HT1080 (cell line): ENCODE measurements at places on chromosomes 11 and 22. TPM values are rescaled to one million over a fixed set of nuclear protein-coding genes. Genes with fewer than 3 reads are reported as not detected.

DNA sequence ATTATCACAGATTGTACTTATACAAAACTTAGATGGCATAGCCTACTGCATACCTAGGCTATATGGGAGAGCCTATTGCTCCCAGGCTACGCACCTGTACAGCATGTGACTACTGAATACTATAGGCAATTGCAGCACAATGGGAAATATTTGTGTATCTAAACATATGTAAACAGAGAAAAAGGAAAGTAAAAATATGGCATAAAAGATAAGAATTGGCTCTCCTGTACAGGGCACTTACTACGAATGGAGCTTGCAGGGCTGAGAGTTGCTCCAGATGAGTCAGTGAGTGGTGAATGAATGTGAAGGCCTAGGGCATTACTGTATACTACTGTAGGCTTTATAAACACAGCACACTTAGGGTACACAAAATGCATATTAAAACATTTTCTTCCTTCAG lies 13.2 kb downstream of the APOL6 start:
- no peak for DNase-seq

Gene MYEOV
- total RNA-seq: 0.73 and 1.1 TPM in 2 replicates

DNA sequence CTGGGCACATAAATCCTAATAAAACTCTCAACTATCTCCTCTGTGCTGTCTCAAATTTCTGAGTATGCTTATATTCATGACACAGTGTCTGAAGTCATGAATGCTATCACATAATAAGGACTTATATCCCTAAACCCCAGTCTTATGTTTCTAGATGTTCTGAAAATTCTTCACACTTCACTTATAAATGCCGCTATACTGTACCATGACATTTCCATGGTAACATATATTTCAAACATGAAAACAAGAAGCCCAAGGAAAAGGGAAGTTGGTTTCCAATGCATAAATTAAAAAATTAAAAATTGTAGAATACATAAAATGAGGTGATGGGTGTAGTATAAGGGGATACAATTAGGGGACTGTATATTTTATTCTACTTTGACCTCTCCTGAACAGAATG lies 11.7 kb downstream of the GVQW3 start:
- no peak for DNase-seq

Gene C11orf16
- total RNA-seq: not detected in 2 replicates

- no peak for DNase-seq
These were observed 3.6 kb upstream of the APOBEC3A start for GRCh38 chr22:38953577-38954413.

Gene ANO3
- total RNA-seq: not detected in 2 replicates

Gene TCN1
- total RNA-seq: 0.30 and 4.1 TPM in 2 replicates

- DNase-seq: peak; percentile 59
These were observed 1.5 kb downstream of the OAF start for GRCh38 chr11:120212259-120212878.

GRCh38 chr11:100625041-100625440 lies 62.0 kb upstream of the ARHGAP42 start:
- DNase-seq: peak; percentile 38

DNA sequence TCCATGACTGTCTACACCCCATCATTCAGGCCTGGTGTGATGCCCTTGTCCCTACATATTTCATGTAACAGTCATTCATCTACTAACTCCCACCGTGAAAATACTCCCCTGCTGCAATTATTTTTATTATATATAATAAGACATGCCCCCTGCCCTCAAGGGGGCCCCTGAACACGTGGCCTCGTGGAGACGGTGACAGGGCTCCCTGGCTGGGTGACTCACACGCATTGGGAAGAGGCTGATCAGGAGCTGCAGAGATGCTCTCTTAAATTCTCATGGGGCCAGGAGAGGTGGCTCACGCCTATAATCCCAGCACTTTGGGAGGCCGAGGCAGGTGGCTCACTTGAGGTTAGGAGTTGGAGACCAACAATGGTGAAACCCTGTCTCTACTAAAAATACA lies 88.6 kb downstream of the ST3GAL4 start:
- no peak for DNase-seq

DNA sequence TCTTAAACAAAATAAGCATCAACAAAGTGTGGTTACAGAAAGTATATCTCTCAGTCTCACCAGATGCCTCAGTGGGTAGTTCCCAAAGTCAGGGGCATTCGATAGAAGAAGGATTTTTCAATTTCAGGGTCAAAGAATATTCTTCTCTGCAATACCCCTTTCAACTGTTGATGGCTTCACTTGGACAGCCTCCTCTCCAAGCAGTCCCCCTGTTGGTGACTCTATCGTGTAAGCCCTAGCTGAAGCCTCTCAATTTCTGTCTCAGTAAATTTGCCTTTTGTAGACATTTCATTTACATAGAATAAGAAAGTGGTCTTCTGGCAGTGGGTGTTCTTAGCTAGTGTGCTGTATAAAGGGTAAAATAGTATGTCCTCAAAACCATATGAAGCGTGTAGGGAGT lies 11.3 kb upstream of the CCDC83 start:
- no peak for DNase-seq

Gene EI24
- 177 and 227 TPM in 2 replicates for total RNA-seq

Gene FAM227A
- total RNA-seq: 0.07 TPM in 1 of 2 replicates, not detected in the other

- peak; percentile 63 for DNase-seq
These were observed 1.7 kb downstream of the SMTN start for GRCh38 chr22:31082606-31083376.

Gene OVCH2
- total RNA-seq: not detected in 2 replicates

Gene ASPHD2
- 6.3 and 8.7 TPM in 2 replicates for total RNA-seq

- no peak for DNase-seq
These were observed 11.9 kb downstream of the UFD1 start for GRCh38 chr22:19466848-19467752.

DNA sequence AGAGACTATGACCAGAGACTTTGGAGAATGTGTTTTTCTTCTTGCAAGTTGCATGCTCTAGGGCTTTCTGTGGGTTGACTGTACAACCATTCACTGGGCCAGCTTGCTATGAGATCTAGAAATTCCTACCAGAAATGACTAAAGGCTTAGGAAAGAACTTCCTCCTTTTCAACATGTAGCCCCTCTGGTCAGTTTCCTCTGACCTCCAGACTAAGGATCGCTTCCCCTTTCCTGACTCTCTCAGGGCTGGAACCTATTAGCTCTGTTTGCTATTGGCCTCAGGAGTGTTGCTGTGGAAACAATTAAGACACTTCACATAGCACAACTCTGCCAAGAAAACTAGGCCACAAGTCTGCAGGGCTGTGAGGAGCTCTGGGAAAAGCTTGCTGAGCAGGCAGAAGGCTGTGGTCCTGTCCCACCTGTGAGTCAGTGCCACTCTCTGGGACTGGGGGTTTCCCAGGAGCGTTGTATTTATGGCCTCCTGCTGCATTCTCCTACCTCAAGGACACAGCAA lies 10.7 kb downstream of the CRY2 start:
- DNase-seq: peak; percentile 41

- no peak for DNase-seq
These were observed 78.2 kb downstream of the KCNC1 start for GRCh38 chr11:17812865-17813187.

GRCh38 chr11:41118521-41118920 lies 340.9 kb downstream of the LRRC4C start:
- no peak for DNase-seq

DNA sequence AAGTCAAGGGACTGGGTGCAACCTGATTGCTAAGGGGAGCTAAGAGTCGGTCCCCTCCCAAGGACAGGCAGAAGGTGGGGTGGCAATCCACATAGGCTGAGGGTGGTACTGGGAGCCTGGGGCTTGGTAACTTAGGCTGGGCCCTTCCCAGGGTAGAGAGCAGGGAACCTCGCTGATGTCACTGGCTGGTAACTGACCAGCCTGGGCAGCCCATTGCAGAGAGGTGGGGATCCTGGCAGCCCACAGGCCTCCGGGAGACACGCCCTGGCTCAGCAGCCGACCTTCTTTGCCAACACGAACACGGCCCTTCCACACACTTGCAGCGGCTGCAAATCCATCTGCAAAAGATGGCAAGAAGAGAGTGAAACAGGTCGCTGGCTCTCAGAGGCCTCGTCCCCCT lies 25.4 kb downstream of the A4GALT start:
- no peak for DNase-seq

GRCh38 chr11:134592391-134592990 lies 180.4 kb upstream of the B3GAT1 start:
- peak; percentile 52 for DNase-seq

GRCh38 chr11:44873537-44873936 lies 77.1 kb downstream of the TP53I11 start:
- no peak for DNase-seq

Gene RAB38
- total RNA-seq: not detected in 2 replicates

Gene ARFGAP3
- 20.4 and 22.9 TPM in 2 replicates for total RNA-seq

GRCh38 chr11:84673753-84674152 lies 953.4 kb downstream of the DLG2 start:
- no peak for DNase-seq

DNA sequence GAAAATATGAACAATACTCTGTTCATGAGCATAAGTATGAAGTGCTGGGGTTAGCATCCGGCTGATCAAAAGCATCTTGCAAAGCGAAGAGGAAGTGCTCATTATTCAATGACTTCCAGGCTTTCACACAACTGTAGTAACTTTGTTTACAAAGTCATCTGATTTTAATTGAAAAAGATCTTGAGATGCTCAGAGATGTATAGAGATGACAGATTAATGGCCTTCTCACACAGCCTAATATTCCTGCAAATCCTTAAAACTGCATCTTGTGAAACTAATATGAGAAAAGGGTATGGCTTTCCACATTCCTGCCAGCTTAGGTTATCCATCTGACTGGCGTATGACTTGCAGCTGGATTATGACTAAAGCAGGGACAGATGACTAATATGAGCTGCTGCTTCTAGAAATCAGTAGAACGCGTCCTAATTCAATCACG lies 125.4 kb downstream of the CASP12 start:
- peak; percentile 80 for DNase-seq

DNA sequence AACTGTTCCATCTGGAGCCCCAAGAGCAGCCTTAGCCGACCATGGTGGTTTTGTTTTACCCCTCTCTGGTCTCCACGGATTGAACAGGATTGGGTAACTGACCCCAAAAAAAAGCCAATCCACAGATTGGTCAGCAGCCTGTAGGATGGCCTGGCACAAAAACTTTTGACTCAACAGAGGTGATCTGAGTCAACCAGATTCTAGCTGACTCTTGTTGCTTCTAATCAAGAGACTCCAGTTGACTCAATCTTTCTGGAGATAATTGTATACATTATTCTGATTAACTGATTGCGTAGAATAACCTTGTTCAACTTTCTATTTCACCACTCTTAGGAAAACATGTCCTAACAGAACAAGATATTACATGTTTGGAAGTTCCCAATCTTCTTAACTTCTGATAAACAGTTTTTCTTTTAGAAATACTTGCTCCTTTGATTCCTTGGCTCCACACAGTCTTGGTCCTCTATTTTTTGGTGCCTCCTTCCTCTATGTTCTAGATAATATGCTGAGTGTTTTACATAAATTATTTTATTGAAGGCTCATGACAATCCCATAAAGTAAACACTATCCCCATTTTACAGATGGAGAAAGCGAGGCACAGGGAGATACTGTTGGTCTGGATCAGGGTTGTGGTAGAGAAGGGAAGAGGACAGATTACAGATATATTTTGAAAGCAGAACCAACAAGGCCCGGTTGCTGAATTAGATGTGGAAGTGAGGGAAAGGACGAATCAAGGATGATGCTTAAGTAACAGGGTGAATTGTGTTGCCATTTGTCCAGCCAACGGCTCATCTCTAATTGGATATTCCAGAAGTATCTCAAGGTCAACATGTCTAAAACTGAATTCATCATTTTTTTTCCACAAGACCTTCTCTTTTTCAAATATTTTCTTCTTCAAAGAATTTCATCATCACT lies 11.5 kb upstream of the ZC3H12C start:
- DNase-seq: no peak

DNA sequence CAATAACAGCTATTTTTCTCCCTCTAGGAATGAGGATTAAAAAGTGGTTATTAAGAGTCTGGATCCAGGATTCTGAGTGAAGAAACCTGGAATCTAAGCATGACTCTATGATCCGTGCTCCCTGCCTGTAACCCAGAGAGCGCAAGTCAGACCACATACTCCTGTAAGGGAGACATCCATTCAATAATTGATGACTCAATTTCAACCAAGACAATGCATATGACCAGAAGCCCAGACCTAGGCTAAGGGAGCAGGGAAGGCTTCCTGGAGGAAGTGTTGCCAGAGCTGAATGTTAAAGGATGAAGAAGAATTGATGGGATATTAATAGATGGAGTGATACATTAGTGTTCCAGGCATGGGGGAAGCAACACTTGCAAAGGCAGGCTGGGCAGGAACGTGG lies 13.8 kb upstream of the PAMR1 start:
- DNase-seq: no peak

Gene ELMOD1
- total RNA-seq: 2.3 and 3.4 TPM in 2 replicates

Gene SEPTIN3
- not detected in 2 replicates for total RNA-seq

DNA sequence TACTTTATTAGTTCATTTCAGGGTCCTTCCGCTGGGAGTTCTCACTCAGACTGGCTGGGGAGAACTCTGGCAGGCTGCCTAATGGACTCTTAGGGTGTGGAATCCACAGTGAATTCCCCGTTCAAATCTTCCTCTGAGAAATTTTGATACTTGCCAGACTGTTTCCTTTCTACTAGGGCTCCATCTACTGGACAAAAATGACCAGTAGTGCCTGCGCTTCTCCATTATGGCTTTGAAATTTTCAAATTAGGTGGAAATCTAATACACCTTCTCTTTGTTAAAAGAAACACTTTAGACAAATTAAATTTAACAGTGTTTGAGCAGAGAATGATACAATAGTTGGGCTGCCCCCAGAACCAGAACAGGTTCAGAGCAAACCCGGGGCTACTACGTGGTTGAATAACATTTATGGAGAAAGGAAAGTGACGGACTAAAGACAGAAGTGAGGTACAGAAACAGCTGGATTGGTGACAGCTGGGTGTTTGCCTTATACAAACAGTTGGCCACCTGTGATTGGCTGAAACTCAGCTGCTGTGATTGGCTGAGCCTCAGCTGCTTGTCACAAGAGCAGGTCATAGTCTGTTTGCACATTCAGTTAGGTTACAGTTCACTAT lies 52.9 kb upstream of the FDX1 start:
- peak; percentile 79 for DNase-seq

DNA sequence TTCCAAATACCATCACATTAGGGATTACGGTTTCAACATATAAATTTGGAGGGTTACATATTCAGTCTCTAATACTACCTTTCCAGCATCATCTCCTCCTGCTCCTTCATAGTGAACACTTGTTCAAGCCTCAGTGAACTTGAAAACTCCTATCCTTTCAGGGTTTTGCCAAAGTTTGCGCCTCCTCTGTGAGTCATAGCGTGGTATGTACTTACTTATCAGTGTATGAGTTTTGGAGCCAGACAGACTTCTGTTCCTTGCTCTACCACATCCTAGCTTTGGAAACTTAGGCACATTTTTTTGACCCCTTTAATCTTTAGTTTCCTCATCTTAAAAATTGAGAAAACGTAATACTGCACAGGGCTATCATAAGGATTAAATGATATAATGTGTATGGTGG lies 160.1 kb upstream of the ZC3H12C start:
- DNase-seq: peak; percentile 10

GRCh38 chr22:43850529-43850928 lies 11.8 kb downstream of the SULT4A1 start:
- no peak for DNase-seq

GRCh38 chr22:46800102-46800857 lies 37.8 kb downstream of the TBC1D22A start:
- DNase-seq: no peak

Gene SCGB1D2
- not detected in 2 replicates for total RNA-seq

GRCh38 chr11:64878494-64879243 lies at the start of gene EHD1:
EHD1 (minus strand) TSS chr11:64878621; CDS start chr11:64878464, 157 bp downstream.
- DNase-seq: peak; percentile 95

GRCh38 chr22:38540701-38541100 lies 29.3 kb downstream of the DMC1 start:
- no peak for DNase-seq

- DNase-seq: no peak
These were observed 192.6 kb upstream of the NARS2 start for GRCh38 chr11:78767027-78767932.

Gene B3GAT3
- 63.8 and 67.2 TPM in 2 replicates for total RNA-seq
